ENCODE measurements at places on chromosomes 1 and 21.

DNA sequence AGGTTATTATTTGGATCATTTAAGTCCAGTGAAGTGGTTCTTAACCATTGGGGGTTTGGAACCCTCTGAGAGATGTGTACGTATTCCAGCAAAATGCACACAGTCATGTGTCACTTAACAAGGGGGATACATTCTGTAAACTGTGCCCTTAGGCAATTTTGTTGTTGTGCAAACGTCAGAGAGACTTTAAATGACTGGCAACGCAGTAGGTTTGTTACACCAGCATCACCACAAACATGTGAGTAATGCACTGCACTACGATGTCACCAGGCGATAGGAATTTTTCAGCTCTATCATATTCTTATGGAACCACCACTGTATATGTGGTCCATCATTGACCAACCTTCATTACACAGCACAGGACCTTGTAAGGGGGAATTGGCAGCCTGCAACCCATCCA lies 11.9 kb downstream of the AHCYL1 start:
- no peak for DNase-seq

GRCh38 chr1:18949686-18950400 lies 6.6 kb downstream of the IFFO2 start:
- no peak for DNase-seq

DNA sequence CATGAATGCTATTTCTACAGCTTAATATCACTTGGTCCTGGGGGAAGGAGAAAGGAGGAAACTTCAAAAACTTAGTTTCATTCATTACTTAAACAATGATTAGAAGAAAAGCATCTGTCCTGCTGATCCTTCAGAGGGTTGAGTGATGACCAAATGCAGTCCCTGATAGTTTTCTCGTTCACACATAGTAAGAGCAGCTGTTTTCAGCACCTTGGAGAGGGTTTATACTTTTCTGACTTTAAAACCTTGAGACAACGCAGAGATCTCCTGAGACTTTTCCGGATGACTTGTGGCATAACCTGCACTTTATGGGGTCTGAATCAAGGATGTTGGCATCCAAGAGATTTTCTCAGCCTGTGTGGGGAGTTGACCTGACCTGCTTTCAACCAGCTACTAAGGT lies 94.0 kb upstream of the KCND3 start:
- DNase-seq, result no peak

GRCh38 chr1:93005252-93005598 lies 44.0 kb upstream of the DIPK1A start:
- no peak for DNase-seq

GRCh38 chr1:235079443-235080296 lies 49.0 kb downstream of the TOMM20 start:
- DNase-seq, result no peak

DNA sequence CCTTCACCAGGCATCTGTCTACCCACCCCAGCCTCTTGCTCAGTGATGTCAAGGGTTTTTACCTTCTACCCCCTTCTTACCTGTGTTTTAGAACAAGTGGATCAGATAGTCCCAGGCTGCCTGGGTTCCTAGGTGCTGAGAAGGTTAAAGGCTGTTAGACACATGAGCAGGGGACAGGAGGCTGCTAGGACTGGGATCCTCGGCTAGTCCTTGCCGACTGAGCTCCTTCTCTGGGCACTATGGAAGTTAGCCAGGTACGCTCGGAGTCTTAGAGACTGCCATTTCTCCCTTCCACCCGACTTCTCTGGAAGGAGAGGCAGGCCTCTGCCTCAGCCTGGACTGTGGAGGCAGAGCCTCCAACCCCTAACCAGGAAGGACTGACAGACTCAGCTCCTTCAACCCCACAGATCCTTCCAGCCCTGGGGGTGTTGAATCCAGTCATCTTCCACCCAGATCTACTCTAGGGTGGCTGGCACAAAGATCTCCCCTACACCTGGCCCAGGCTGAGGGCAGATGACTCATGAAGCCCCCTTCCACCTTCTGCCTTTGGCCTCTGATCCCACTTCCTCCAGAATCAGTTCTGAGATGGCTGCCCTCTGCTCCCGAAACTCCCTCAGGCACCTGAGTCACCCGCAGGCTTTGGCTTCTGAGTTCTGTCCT lies at the start of gene DYNLT4:
Gene DYNLT4 (minus strand): TSS at position 648 of the 660 bp plus-strand sequence. CDS start 683 bp downstream, outside the sequence.
- no peak for DNase-seq

DNA sequence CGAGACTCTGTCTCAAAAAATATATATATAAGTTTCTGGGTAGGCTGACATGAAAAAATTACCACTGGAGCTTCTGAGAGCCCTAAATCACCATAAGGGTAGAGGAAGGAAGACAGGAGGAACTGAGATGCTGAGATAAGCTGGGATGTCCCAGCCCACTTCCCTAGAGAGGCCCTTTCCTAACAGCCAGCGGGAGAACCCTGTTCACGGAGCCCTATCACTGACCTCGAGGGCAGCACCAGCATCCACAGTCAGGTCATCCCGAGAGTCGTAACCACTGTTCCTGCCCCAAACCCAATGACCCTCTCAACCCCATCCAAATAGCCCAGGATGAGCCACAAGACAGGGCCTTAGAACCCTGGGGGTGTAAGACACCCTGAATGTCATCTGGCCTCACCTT lies 77.5 kb downstream of the CD34 start:
- DNase-seq, result no peak

DNA sequence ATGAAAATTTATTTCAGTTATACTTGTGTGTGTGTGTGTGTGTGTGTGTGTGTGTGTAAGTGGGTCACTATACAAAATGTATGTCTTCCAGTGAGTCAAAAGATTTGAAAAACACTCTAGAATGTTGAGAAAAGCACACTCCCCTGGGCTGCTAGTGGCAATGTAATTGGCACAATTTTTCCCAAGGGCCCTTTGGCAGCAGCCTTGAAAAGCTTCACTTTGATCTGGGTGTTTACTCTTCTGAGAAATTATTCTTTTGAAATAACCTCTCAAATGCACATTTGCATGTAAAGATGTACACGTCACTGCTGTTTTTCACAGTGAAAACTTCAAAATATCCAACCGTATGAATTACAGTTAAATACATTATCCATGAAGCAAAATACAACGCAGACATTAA lies 22.1 kb upstream of the SLC44A3 start:
- no peak for DNase-seq

DNA sequence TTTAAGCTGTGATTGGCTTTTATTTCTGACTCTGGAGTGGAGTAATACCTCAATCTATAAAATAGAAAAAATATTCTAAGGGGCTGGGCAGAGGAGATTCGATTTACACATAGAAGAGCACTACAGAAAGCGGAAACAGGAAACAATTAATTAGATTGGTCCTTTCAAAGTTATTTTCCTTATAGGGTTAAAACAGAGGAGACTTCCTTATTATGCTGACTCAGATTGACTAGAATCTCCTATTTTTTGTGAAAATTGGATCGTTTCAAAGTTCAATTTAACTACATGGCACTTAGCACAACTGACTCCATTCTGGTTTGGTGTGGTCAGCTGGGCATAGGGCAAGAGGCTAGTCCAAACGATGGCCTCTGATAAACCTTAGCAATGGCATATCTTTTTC lies 48.3 kb upstream of the NCAM2 start:
- DNase-seq, result no peak

GRCh38 chr1:101282314-101283038 lies 45.7 kb downstream of the S1PR1 start:
- DNase-seq, result no peak

DNA sequence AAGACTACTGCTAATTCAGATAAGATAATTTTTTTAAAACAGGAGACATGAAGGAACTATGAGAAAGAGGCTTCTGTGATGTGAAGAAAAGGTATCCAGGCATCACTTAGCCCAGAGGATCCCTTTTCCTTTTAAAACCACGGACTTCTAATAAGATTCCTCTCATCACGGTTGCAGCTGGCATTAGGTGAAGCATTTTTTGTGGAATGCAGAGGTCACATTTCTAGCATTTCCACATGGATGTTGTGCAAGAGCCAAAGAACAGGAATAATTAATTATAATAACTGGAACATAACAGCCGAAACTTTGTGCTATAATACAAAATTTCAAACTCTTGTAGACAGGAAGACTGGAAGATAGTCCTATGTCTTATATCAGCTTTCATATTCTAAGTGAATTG lies 27.6 kb downstream of the CYP2J2 start:
- DNase-seq, result no peak

DNA sequence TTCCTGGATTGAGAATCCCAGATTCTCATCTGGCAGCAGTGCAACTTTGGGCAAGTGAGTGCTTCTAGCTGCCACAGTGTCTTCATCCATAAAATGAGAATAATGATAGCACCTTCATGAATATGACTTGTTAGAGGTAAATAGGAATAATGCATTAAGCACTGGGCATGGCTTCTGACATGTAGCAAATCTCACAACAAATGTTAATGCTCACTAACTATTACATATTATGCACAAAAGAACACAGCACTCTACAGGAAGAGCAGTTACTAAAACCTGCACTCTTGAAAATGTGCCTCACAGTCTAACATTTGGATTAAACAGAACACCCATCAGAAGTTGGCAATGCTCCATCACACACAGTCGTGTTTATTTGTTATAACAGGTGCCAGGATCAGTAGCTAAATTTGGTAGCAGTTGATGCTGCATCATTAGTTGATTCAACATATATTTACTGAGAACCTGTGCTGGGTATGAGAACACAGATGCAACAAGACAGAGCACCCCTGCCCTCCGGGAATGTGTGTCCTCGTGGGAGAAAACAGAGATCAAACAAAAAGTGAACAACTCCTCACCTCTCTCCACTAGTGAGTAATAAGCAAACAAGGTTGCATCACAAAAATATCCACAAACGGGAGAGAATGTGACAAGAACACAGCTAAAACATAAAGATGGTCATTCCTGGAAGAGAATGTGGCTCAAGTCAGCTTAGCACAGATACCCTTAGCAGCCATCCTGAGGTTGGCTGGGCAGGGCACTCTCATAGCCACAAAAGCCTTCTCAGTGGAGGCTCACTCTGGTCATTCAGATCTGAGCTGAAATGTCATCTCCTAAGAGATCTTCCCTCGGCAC lies 26.2 kb upstream of the LBR start:
- no peak for DNase-seq

GRCh38 chr1:19893687-19894086 lies 11.5 kb downstream of the OTUD3 start:
- DNase-seq, result no peak

- DNase-seq, result no peak
These were observed 36.2 kb upstream of the GADD45A start for GRCh38 chr1:67648582-67649326.

- no peak for DNase-seq
These were observed 67.8 kb upstream of the ABCD3 start for GRCh38 chr1:94350350-94350924.

DNA sequence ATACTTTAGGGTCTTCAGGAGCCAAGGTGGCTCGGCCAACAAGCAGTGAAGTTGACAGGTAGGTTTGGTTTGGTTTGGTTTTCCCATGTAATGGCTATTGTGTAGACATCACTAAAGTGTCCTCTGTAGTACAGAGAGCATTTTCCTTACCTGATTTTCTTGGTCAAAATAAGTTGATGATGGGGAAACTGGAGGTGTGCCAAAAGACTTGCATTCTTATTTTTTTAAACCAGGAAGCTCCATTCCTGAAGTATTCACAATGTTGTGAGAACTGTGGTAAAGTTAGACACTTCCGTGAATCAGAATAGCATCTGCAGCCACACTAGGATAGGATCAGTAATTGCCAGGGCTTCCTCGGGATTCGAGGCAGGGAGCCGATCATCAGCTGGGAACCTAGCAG lies 2.9 kb downstream of the ZBTB37 start:
- no peak for DNase-seq

DNA sequence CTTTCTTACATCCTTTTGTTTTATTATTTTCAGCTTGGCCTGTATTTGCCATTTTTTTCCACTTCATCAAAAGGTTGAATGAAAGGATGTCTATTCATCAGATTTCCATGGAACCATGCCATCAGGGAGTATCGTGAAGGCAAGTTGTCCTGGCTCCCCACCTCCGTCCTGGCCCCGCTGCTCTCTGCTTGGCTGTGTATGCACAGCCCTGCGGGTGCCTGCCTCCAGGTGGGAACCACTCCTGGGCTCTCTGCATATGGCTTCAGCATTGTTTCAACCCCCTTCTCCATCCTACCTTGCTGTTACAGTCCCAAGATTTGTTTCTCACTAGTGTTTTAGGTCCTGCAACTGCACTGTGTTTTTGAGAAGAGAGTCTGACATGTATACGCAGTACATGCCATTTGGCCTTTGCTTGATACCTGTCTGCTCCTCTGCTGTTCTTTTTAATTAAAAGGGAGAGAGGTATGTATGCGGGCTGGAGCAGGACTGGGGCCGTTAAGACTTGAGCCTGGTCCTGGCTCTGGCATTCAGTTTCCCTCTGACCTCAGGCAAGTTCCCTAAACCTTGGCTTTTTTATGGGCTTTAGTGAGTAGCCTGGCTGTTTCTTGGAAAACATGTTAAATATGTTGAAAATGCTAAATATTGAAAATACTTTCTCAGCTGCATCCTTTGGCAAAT lies 69.9 kb upstream of the GCLM start:
- no peak for DNase-seq

Data from dorsolateral prefrontal cortex (tissue), 122 donors.